ENCODE measurements at places on chromosomes 7 and 10. TPM values are rescaled to one million over a fixed set of nuclear protein-coding genes. Genes with fewer than 3 reads are reported as not detected.

Gene NANOS1
- 0.96 TPM for total RNA-seq

Gene CACNB2
- total RNA-seq = 0.19 TPM

Gene DGKI
- 22.3 TPM for total RNA-seq

Gene IMMP2L
- 5.9 TPM for total RNA-seq

Gene ANKRD2
- total RNA-seq = 0.85 TPM

Gene FGF8
- total RNA-seq = 0.19 TPM
